Stimulated activated naive CD4-positive, alpha-beta T cell (primary cell): ENCODE measurements at places on chromosomes 13 and 19.

GRCh38 chr19:48487948-48488347 is 18.8 kb downstream of the CYTH2 start:
- no peak for DNase-seq

- DNase-seq, result no peak
These were observed 419.3 kb upstream of the KLHL1 start for GRCh38 chr13:70527599-70527998.

DNA sequence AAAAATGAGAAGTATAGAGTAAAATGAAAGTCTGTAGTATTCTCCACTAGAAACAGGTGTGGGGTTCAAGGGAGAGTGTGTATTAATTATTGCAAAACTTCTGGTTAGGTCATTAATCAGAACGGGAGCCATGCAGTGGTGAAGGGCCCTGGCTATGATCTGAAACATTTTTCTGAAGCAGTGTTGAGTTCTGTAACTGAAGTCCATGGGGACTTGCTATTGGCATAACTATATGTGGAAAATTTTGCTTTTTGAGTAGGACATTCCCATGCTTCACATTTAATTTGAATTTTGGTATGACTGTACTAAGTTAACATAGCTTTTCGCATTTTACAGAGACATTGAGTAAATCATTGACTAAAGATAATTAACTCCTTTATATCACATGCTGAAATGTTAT is 67.5 kb downstream of the LRCH1 start:
- DNase-seq, result no peak

DNA sequence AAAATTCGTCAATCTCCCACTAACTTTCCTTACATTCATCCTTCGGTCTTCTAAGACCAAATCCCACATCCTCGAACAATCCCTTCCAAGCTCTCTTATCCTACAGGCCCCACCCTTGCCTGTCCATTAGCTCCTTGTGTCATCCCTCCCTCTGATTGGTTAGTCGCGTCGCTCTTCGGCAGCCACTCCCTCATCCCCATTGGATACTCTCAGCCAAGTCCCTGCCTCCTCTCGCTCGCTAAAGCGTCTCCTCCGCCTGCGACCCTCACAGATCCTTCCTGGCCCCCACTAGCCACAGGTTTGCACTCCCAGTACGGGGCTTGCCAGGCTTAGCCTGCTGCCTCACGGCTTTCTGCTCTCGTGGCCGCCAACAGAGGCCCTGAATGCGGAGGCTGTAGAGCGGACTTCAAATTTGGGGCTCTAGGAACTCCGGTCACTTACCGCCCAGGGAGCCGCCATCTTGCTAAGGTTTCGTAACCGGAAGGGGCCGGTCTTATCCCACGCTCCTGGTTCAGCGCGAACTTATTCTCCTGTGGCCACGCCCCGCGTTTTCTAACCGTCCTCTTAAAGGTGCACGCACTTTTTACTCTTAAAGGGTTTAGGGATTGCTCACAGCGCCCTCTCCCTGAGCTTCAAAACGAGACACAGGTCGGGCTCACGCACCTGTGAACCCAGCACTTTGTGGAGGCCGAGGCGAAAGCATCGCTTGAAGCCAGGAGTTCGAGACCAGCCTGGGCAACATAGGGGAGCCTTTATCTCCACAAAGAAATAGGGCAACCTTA is at the start of gene DMAC2:
Gene DMAC2 (minus strand): TSS at position 472 of the 782 bp plus-strand sequence. CDS start 13 bp downstream, at position 459.
- peak; percentile 91 for DNase-seq

DNA sequence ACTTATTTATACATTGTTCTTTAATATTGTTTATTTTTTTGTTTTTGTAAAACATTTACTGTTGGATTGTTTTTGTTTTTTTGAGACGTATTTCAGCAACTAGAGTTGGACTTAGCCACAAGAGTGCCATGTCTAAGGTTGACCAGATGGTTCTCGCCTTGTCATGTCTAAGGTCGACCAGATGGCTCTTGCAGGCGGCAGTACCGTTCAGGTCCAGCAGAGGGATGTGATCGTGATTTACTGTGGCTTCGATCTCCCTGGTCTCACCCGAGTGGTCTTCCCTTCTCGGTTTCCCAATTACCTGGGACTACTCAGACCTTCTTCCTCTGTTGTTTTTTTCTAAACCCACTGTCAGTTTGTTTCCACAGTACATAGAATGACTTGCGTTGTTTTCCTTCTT is 1438.6 kb downstream of the UQCRFS1 start:
- no peak for DNase-seq

- no peak for DNase-seq
These were observed 26.9 kb downstream of the SULT2B1 start for GRCh38 chr19:48578891-48579290.

DNA sequence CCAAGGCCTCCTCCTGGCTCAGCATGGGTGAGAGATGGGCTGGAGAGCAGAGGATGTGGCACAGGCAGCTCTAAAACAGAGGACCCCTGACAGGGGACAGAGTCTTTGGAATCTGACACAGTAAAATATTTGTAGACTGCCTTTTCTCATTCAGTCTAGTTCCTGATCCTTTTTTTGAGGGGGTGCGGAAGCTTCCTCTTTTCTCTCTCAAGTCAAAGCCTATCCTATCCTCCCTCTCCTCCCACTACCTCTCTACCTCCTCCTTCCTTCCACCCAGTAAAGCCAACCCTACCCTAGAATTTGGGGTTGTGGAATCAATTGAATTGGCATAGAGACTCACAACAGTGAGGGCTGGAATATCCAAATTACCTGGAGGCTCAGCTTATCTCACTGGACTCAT is 82.0 kb downstream of the TEX26 start:
- no peak for DNase-seq

DNA sequence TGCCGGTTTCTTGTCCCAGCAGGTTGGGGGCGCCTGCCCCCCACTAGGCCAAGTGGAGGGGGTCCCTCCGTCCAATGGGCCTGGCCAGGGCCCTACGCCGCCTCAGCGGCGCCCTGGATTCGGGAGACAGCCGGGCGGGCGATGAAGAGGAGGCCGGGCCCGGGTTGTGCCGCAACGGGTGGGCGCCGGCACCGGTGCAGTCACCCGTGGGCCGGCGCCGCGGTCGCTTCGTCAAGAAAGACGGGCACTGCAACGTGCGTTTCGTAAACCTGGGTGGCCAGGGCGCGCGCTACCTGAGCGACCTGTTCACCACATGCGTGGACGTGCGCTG is 6.2 kb downstream of the KCNJ14 start:
- DNase-seq, result no peak

DNA sequence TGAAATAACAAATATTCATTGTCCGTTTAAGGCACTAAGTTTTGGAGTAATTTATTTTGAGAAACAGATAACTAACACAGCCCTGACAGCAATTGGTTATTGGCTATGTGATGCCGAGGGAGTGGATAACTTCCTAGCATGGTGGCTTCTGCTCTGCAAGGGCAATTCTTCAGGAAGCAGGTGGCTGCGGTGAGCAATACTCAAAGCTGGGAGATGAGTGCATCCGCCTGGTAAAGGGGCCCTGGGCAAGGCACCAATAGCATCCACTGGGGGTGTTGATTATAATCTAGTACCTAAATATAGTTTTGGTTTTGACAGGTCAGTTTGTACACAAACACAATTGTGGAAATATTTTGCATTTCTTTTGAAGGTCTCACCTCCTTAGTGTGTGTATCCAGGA is 41.0 kb downstream of the CCDC70 start:
- no peak for DNase-seq

DNA sequence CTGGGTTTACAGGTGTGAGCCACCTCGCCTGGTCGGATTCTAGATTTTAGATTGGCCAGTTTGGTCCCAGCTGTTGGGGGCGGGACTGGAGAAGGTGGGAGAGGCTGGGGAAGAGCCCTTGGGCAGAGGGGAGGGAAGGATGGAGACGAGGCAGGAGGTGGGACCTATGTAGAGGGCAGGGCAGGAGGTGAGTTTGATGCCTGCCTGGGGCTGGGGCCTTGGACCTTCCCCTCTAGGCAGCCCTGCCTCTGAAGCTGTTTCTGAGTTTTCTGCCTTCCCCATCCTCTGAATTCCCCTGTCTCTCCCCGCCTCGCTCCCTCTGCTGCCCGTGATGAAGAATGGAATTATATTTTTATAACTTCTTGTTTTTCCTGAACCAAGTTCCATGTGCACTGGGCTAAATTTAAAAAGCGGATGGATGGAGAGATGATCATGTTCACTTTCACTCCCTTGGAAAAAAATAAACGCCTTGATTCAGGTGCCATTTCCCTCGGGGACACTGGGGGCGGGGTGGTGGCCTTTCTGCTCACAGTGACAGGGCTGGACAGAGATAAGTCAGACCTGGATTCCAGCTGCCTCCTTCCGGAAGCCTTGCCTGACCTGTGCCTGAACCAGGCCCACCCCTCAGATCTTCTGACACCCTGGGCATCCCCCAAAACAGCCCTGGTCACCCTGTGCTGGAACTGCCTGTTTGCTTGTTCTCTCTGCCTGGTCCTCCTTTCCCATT is 16.5 kb upstream of the TNFAIP8L1 start:
- DNase-seq, result no peak

DNA sequence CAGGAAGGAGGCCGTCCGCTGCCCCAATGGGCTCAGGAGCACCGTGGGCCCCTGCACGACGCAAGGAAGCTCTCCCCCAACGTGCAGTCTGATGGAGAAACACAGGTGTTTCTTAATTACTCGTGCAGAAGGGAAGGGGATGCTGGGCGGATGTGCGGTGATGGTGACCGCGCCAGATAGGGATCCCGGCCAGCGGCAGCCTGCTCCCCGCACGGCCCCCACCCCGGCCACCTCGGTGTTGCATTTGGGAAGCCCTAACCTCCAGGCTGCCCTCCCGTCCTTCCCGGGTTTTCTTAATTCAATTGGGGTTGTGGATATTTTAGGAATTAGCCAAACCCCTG is 254.4 kb downstream of the ZNF536 start:
- DNase-seq, result no peak

- no peak for DNase-seq
These were observed 93.4 kb downstream of the UQCRFS1 start for GRCh38 chr19:29119590-29119989.

GRCh38 chr19:47002106-47002766 is 17.4 kb upstream of the NPAS1 start:
- DNase-seq, result no peak

- no peak for DNase-seq
These were observed 4.3 kb downstream of the DOT1L start for GRCh38 chr19:2167896-2168618.

GRCh38 chr13:29165216-29165615 is 345.1 kb downstream of the MTUS2 start:
- DNase-seq, result no peak

- no peak for DNase-seq
These were observed 1471.7 kb upstream of the PRR20A start for GRCh38 chr13:55669051-55669450.

GRCh38 chr19:1387684-1388636 is 4.3 kb downstream of the NDUFS7 start:
- DNase-seq, result no peak

- no peak for DNase-seq
These were observed 5.1 kb upstream of the DCUN1D2 start for GRCh38 chr13:113495494-113496210.
